ENCODE measurements at places on chromosomes 1 and 21.

- no peak for DNase-seq
These were observed 135.3 kb downstream of the PPIAL4G start for GRCh38 chr1:148347781-148348180.

GRCh38 chr1:159849626-159850366 lies 12.7 kb downstream of the VSIG8 start:
- DNase-seq, result no peak

GRCh38 chr1:151002051-151002450 lies 4.7 kb downstream of the MINDY1 start:
- no peak for DNase-seq

- DNase-seq, result no peak
These were observed 1141.6 kb downstream of the KCNT2 start for GRCh38 chr1:195466639-195467038.

- no peak for DNase-seq
These were observed 24.0 kb upstream of the BTG3 start for GRCh38 chr21:17636711-17637110.

- DNase-seq, result no peak
These were observed 131.3 kb downstream of the TOMM20 start for GRCh38 chr1:234997201-234997895.

DNA sequence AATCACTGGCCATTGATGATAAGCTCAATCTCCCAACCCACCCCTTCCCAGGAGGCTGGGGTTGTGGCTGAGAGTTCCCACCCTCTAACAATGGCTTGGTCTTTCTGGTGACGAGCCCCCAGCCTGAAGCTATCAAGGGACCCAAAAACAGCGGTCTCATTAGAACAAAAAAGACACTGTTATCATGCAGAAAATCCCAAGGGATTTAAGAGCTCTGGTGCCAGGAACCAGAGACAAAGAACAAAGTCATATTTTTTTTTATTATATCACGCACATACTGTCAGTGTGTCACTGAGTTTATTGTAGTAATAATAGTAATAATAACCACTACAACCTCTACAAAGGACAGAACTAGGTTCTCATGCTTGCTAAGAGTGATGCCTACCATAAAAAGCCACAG lies 43.9 kb downstream of the CCDC185 start:
- no peak for DNase-seq

- DNase-seq, result no peak
These were observed 19.9 kb downstream of the RPL5 start for GRCh38 chr1:92851729-92852128.

Data from CD4-positive, alpha-beta T cell treated with Interleukin-6 for 4 hours (primary cell).